Stimulated activated CD8-positive, alpha-beta memory T cell treated with anti-CD3 and anti-CD28 coated beads, Interleukin-7, amount 100 ng/mL, for 24 hours (primary cell): ENCODE measurements at places on chromosomes 3 and 15.

DNA sequence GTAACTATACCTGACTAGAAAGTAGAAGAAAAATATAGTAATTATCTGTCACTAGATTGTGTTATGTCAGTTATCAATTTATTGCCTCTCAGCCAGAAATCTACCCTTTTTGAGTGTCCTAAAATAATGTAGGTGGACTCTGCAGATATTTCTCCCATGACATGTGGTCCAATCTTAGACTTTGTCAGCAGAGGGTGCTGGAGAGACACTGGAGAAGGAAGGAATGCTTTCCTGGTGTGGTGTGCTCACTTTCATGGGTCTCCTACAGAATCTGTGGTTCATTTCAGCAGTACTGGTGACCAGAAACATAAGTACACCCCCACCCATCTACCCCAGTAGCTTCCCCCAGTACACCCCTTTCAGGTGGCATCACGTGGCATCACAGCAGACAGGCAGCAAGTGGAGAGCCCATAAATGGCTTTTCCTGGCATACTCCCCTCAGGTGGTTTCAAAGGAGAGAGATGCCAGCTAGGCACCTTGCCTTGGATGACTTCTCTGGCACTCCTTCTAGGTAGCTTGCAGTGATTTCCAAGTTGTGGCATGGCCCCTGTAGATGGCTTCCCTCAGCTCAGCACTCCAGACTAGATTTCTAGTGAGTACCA lies 114.7 kb downstream of the GADL1 start:
- no peak for DNase-seq

DNA sequence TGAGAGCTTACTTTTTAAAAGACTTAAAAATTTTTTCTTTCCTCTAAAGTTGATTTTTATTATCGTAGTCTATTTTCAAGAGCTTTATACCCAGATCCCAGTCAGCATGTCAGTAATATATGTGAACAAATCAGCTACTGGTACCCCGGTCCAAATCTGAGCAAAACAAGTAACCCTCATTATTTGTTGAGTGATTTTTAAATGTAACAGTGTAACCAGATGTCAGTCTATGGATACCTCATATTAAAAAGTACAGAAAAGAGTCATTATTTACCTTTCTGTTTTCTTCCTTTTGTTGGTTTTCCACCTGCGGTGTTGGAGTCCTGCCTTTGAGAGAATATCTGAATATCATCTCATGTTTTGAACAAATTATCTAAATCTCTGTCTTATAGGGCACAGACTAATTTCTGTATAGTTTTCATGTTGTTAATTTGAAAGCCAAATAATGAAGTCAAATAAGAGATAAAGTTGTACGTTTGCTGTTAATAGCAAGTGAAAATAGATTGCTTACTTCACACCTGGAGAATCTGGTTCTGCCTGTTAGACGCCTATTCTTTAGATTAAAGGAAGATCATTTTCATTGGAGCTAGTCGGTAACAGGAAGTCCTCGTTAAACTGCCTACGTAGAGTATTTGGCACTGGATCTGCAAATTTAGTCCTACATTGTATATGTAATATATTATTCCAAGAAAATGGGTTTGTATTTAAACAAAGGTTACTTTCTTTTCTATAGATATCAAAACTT lies at the start of gene STX19:
STX19 (minus strand) TSS at position 505 of the 745 bp plus-strand sequence. CDS start 13,328 bp downstream, outside the sequence.
- DNase-seq, result no peak

GRCh38 chr3:172270557-172271166 lies 177.6 kb downstream of the GHSR start:
- DNase-seq, result no peak

DNA sequence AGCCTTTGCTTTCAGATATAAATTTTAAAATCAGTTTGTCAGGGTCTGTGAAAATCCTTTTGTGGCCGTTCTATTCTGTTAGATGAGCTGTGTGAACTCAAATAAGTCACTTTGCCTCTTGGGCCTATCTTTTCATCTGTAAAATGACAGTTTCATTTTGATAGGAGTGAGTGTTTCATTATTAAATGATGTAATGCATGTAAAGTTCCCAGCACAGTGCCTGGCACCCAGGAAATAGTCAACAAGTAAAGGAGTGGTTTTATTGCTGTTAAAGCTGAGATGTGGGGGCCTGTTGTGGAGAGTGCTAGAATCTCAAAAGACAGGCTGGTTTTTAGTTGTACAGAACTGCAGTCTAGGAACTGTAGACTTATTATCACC lies 394.5 kb upstream of the CFAP20DC start:
- no peak for DNase-seq

- no peak for DNase-seq
Observed at GRCh38 chr3:122562923-122563716, 980 bp downstream of the PARP9 start.

DNA sequence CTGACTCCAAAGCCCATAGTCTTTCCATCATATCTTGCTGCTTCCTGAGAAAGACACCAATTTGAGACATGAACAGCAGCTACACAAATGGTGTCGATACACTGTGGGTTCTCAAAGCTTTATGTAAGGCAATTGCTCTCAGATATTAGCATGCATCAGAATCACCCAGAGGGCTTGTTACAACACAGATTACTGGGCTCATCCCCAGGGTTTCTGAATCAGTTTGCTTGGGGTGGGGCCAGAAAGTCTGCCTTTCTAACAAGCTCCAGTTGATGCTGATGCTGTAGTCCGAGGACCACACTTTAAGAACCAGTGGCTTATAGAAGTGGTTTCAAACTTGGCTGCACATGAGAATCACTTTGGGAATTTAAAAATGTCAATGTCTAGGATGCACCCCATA lies 86.5 kb downstream of the SEMA6D start:
- DNase-seq, result no peak

DNA sequence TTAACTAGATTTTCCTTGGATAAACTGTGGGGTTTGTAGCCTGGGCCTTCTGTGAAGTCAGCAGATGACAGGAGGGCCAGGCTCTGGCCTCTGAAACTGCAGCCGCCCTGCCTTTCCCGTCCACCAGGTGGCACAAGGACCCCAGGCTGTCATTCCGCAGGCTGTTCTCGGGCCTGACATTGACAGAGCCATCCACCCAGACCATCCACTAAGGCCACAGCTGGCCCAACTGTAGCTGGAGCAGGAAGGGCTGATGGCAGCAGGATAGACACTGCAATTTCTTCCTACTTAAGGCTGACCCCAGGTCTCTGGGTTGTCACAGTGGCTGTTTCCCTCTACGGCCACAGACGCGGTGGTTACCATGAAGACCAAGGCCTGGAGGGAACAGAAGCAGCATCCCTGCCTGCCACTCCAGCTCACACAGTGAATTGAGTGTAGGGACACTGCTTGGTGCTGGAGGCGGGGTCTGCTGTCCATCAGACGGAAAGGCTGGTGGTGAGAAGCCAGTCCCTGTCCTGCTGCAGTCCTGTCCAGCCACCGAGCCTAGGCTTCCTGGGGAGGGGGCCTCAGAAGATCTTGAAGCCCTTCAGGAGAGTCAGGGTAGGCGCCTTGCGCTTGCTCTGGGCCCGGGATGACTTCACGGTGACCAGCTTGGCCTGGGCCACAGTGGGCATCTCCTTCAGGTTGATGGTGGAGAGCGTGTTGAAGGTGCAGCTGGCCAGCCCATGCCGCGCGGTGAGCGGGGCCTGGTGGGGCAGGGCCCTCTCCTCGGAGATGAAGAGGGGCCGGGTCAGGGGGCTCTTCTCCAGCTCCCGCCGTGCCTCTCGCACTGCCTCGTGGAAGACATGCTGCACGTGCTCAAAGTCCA lies 9.4 kb downstream of the SLC51B start:
- peak; percentile 20 for DNase-seq

DNA sequence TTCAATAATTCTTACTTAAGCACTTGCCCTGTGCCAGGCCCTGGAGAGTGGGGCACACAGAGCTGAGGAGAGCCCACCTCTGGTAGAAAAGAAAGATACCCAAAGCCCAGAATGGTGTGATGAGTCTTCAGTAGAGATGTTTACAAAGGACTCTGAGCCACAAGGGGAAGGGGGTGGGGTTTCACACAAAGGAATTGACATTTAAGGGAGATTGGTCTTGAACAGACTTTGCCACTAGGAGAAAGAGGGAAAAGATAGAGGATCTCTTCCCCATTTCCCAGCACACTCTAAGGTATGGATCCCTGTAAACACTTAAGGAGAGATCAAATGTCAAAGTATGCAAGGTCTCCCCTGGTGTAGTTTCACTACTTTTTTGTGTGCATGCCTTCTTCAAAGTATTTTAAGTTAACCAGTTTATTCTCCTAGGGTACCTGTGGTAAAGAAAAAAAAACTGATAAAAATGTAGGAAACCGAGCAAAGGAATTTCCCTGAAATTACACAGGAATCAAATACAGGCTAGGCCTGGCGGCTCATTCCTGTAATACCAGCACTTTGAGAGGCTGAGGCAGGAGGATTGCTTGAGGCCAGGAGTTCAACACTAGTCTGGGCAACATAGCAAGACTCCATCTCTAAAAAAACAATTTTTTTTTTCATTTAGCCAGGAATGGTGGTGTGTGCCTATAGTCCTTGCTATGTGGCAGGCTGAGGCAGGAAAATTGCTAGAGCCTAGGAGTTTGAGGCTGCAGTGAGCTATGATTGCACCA lies 117.6 kb upstream of the SKOR1 start:
- no peak for DNase-seq

DNA sequence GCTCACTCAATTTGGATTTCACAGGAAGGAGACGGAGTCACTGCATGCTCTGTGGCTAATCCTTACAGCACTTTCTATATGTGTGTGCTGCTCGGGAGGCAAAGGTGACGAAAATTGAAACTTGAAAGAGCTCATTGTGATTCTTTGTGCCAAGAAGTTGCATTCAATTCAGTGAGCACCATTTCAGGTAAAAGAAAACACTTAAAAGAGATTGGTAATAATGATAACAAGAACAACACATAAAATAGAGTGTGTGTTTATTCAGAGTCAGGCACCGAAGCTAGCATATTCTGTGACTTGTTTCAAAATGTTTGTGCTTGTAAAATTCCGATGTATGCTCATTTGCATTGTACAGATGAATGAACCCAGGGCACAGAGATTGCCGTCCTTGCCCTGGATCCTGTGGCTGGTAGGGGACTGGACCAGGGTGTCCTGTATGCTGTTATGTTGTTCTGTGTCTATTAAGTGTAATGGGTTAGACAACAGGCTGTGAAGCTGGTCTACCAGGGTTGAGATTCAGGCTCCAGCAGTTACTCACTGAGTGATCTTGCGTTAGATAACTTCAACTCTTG lies 193.3 kb upstream of the PROK2 start:
- DNase-seq, result no peak

- no peak for DNase-seq
Observed at GRCh38 chr3:70072754-70073153, 73.2 kb downstream of the SAMMSON start.

DNA sequence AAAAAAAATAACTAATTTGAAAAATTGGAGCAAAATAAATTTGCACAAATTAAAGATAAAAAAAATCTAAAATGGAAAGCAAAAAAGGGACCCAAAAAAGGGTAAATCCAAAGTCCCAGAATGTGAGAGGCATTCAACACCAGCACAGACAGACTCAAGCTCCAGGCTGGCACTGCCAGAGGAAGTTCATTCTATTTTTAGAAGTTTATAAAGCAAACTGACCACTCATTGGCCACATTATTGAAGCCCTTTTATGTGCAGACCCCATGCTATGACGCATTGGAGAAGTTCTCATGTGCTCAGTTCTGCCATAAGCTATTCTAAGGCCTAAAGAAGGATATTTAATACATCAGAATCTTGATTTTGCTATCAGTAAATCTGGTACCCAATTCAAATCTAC lies 17.6 kb upstream of the BOC start:
- DNase-seq, result no peak

GRCh38 chr3:77686560-77686959 lies 646.7 kb downstream of the ROBO2 start:
- DNase-seq, result no peak

- DNase-seq, result no peak
Observed at GRCh38 chr3:127462111-127462655, 128.3 kb downstream of the TPRA1 start.

GRCh38 chr15:48292458-48292857 lies 38.8 kb upstream of the DUT start:
- no peak for DNase-seq

DNA sequence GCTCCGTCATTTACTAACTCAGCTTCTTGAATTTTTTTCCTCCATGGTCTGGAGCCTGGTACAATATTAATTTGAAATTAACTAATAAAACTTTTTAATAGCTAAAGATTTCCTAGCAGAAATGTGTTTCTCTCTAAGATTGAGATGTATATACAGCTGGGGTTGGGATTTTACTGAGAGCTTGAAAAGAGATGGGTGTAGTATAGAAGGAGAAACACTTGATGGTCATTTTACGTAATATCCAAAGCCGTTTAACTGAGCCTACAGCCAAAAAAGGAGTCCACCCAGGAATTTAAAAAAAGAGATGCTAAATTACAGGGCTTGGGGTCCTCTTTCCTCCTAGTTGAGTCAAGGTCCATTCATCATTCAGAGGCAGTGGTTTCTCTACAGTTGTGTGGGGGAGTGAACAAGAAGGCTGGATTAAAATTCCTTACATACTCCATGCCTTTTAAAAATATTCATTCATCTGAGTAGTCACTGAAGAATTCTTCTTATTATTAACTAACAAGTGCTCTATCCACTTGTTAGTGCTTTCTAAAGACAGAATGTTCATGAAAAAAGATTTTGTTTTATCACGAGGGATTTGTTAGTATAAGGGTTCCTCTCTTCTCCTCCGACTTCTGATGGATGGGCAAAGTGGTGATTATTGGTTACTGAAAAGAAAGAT lies 255.3 kb upstream of the IL12A start:
- DNase-seq, result no peak

DNA sequence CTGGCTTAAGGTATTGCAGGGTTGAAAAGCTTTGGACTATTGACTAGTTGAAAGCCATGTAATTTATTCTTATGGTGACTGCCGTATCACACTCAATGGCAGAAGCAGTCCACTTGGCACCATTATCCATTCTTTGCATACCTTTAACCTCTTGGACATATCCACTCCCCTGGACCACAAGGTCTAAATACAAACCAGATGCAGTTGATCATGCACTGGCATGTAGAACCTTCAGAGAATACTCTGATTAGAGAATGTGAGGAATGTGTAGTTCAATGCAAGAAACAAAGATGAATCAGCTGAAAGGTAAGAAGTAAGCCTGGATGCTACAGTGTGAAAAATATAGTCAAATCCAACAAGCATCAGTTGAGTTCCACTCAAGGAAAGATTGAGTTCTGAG lies 93.1 kb downstream of the FRMD5 start:
- no peak for DNase-seq
